Hippocampal formation (tissue), 2 donors: ENCODE measurements at places on chromosomes 11 and 22.

GRCh38 chr11:60821827-60822599, 19.9 kb upstream of the CCDC86 start:
- DNase-seq: no peak

GRCh38 chr11:38900211-38900610, 2302.2 kb upstream of the RAG2 start:
- DNase-seq: no peak

DNA sequence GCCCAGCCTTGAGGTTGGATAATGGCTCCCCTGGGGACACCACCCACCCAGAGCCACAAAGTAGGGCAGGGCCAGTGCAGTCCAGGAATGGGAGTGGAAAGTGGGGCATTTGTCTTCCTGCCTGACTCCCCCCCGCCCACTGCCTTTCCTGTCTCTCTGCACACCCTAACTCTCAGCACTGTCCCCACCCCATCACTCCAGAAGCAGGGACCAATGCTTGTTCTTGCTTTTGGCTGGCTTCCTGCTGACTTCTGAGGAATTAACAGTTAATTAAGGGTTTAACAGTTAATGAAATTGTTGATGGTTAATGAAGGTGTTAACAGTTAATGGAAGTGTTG, 4.7 kb downstream of the PITPNM1 start:
- no peak for DNase-seq

DNA sequence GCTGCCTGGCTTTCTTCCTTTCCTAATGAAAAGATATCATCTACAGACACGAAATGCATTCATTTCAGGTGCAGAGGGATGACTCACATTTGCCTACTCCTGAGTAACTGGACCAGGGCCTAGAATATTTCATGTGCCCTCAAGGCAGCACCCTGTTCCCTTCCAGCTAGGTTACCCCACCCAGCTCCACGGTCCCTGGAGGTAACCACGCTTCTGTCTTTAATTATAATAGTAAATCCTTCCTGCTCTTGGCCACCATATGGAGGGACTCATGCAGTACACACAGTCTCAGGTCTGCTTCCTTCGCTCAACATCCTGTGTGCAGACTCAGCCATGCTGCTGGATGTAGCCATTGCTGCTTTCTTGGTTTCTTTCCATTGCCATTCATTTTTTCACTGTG, 22.3 kb downstream of the DHCR7 start:
- no peak for DNase-seq

DNA sequence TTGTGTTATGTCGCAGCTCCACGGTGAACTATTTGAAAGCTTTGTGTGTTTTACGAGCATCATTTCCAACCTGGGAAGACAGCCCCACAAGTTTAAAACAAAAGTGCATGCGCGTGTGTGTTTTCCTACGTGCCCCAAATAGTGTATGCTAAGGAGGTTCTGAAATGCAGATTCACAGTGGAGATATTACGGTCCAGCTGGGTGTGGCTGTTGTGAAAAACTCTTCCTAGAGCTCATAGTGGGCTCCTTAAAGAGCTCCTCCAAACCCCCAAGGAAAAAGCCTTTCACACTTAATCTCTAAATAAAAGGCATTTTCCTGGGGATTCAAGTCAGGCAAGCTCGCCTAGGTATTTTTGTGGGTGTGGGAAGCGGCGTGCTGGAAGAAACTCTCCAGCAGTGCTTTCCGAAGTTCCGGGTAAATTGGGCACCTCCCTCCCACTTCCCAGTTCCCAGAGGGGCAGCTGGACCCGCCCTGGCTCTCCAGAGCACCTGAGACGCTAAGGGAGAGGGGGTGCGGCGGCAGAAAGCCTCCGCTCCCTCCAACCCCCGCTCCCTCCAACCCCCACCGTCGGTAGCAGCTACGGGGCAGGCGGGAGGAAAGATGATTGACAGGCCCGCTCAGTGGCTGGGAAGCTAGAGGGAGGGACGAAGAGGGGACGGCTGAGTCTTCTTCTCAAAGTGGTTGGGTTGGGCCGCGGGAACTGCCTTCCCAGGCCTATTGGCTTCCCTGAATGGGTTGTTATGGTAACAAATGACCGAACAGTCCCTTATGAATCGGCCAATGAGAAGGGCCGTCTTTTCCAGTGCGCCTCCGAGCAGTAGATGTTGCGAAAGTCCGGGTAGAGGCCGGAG, 561 bp upstream of the PCF11 start:
- peak; percentile 100 for DNase-seq

GRCh38 chr22:24693379-24693778, 81.1 kb downstream of the PIWIL3 start:
- no peak for DNase-seq
